Memory B cell (primary cell): ENCODE measurements at places on chromosomes 12 and 14.

DNA sequence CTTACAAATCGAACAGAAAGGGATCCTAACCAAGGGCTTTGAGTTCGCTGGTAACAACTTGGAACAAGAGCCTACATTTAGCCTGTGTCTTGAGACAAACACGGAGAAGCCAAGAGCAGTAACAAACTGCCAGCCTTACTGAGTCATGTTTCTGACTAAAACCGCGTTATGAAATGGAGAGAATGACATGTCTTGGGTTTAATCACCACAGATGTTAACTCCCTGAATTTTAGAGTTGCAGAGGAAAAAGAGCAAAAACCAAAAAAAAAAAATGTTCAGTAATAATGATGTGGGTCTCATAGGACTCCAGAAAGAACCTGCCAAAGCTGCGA lies 1.0 kb downstream of the BLTP3B start:
- no peak for DNase-seq

DNA sequence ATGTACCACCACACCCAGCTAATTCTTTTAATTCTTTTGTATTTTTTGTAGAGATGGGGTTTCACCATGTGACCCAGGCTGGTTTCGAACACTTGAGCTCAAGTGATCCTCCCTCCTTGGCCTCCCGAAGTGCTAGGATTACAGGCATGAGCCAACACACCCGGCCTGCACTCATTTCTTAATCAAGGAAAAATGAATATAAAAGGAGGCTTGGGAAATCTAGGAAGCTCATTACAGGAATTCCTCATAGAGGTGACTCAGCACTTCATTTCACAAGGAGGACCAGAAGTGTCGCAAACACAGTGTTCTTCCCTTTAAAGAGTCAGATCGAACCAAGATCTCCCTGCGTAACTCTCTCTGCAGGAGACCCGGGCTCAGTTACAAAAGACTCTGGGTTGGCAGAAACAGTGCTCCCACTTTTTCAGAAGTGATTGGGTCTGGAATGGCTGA lies 30.3 kb downstream of the NFKBIA start:
- DNase-seq, result no peak

DNA sequence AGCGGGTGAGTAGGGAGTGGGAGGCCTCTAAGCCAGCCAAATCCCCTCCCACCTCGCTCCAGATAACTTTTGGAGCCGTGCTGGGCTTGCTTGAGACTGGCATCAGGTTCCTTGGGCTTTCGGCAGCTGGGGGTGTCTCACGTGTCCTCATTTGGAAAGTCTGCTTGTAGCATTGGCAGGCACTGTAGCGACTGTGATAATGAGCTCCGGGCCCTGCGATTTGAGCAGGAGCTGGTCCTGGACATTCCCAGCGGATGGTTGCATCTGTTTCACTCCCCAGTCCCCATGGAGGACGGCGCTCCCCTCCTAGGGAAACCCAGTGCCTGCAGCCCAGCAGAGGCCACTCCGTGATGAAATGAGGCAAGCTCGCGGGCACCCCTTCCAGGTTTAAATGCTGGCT lies 49.4 kb downstream of the DGLUCY start:
- DNase-seq, result no peak

GRCh38 chr12:104622928-104623327 lies 166.2 kb downstream of the CHST11 start:
- no peak for DNase-seq

DNA sequence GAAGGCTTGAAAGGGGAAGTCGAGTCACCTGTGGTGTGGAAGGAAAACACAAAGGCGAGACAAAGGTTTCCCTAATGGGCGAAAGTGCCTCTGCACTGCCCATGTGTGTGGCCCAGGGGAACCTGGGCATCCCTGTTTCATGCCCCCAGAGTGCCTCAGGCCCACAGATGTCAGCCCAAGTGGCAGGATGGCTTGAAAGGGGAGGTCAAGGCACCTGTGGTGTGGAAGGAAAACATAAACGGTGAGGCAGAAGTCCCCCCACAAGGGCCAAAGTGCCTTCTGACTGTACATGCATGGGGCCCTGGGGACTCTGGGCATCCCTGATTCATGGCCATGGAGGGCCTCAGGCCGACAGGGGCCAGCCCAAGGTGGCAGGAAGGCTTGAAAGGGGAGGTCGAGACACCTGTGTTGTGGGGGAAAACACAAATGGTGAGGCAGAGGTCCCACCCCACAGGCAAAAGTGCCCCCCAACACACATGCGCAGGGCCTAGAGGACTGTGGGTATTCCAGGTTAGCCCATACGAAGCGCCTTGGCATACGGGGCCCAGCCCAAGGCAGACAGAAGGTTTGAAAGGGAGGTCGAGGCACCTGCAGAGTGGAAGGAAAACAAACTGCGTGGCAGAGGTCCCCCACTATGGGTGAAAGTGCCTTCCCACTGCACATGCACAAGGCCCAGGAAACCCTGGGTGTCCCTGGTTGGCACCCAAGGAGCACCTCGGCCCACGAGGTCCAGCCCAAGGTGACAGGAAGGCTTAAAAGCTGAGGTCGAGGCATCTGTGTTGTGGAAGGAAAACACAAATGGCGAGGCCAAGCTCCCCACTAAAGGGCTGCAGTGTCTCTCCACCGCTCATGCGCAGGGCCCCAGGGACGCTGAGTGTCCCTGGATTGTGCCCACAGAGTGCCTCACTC lies 382.3 kb downstream of the ALG10 start:
- DNase-seq, result no peak

- no peak for DNase-seq
Observed at GRCh38 chr12:27966870-27967269, 5.7 kb downstream of the PTHLH start.

GRCh38 chr12:46442239-46442638 lies 69.7 kb upstream of the SLC38A2 start:
- DNase-seq, result no peak

- peak; percentile 63 for DNase-seq
Observed at GRCh38 chr12:31117203-31118011, 43.7 kb downstream of the DDX11 start.

DNA sequence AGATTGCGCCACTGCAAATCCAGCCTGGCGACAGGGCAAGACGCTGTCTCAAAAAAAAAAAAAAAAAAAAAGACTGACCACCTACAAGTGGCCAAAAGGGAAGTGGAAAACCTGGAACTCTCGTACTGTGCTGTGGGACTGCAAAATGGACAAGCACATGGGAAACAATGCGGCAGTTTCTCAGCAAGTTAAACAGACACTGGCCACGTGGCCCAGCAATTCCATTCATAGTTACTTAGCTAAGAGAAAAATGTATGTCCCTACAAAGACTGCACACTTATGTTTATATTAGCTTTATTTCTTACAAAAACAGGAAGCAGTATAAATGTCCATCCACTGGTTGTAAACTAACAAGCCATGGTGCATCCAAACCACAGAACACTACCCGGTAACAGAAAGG lies 5.6 kb downstream of the CHFR start:
- DNase-seq, result no peak

DNA sequence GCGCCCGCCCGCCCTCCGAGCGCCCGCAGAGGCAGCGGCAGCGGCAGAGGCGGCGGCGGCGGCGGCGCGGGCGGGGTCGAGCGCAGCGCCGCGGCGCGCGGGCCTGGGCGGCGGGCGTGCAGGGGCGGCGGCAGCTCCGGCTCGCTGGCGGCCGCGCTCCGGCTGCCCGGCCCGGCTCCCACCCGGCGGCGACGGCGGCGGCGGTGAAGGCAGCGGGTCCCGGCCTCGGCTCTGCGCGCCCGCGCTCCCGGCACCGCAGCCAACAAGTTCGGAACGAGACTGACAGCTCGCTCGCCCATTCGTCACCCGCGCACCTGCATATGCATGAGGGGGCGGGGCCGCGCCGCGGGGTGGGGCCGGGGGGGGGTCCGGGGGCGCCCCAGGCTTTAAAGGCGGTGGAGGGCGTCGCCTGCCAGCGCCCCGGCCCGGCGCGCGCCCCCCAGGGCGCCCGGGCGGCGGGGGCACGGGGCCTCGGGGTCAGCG lies at the start of gene JAG2:
Gene JAG2 (minus strand): TSS at position 281 of the 483 bp plus-strand sequence. CDS start 356 bp downstream, outside the sequence.
- DNase-seq, result no peak

DNA sequence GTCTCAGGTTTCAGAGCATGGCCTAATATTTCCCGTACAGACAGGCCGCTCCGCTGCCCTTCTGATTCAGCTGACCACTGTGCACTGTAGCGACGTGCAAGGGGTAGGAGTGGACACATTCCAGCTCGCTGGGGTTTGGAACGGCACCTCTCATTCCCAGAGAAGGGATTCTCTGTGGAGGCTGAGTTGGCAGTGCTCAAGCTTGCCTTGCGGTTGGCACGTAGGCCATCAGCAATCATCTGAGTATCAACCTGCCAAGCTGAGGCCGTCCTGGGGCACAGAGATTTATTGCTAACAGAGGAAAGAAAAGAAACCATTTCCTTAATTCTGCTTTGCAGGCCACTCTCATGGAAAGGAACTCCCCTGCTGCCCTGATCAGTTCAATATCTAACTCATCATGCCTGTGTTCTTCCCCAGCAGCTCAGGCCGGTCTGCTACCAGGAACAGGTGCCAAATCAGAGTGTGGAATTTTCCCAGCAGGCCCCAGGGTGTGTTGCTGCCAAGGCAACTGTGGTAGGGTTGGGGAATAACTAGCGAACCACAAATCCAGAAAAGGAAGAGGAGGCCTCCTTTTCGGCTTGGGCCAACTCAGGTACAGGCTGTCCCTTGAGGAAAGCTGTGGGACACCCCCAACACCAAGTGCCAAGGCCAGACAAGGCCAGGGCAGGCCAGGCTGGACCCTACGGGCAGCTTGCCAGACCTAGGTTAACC lies 92.5 kb downstream of the SSPN start:
- no peak for DNase-seq

GRCh38 chr12:79114896-79115295 lies 250.3 kb downstream of the SYT1 start:
- no peak for DNase-seq

- no peak for DNase-seq
Observed at GRCh38 chr12:67222302-67222701, 46.9 kb upstream of the CAND1 start.

DNA sequence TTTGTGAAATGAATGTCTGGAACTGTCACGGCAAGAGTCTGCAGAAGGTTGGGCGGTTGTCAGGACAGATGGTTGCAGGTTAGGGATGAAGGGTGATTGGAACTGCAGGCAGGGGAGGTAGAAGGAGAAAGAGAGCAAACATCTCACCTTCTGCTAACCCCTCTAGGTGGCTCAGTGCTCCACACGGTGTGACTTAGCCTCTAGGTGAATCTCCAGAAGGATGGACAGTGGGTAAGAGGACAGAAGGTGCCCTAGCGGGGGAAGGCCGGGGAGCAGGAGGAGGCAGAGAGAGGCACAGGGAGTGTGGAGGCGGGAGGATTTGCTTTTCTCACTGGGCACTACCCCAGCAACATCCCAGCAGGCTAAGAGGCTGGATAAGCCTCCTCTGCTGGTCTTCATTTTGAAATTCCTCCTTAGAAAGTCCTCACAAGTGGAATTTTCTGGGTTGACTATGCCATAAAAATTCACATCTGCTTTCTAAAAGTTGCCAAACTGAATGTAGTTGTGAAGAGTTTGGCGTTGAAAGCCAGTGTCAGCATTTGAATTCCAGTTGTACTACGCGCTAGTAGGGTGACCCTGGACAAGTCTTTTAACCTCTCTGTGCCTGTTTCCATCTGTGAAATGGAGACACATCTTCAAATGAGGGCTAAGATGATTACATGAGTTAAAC lies 10.7 kb upstream of the GPR68 start:
- no peak for DNase-seq

- DNase-seq, result no peak
Observed at GRCh38 chr12:92226071-92226661, 80.5 kb upstream of the BTG1 start.

DNA sequence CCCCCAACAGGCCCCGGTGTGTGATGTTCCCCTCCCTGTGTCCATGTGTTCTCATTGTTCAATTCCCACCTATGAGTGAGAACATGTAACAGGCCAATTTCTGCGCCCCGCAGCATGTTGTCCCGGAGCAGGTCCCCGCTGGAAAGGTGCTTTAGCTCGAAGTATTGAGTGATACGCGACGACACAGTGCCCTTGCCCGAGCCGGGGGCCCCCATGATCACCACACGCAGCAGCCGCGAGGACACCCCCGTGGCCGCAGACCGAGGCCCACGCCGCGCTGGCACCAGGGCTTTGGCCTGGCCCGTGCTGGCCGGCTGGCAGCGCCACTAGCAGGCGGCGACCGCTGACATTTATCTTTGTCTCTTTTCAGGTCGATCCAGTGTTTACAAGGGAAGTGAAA lies 91.7 kb downstream of the GLT1D1 start:
- DNase-seq, result no peak

- DNase-seq, result no peak
Observed at GRCh38 chr12:111434049-111434448, 28.3 kb downstream of the SH2B3 start.

DNA sequence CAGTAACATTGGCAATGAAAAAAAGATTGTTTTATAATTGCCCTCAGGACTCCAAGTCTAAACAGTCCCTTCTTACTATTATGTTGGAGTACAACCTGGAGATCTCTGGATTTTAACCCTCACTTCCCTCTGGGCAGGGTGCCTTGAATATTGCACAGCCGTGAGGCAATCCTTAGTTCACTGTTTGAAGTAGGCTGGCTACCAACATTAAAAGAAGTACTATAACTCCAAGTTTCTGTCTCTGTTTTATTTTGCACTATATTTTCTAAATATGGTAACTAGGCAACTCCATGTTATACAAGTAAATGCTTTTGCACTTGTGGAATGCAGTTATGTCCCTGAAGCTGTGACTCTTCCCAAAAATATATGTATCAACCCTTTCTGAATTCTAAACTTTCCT lies 490.7 kb downstream of the EGLN3 start:
- DNase-seq, result no peak

- no peak for DNase-seq
Observed at GRCh38 chr12:99121546-99121945, 476.5 kb downstream of the APAF1 start.

DNA sequence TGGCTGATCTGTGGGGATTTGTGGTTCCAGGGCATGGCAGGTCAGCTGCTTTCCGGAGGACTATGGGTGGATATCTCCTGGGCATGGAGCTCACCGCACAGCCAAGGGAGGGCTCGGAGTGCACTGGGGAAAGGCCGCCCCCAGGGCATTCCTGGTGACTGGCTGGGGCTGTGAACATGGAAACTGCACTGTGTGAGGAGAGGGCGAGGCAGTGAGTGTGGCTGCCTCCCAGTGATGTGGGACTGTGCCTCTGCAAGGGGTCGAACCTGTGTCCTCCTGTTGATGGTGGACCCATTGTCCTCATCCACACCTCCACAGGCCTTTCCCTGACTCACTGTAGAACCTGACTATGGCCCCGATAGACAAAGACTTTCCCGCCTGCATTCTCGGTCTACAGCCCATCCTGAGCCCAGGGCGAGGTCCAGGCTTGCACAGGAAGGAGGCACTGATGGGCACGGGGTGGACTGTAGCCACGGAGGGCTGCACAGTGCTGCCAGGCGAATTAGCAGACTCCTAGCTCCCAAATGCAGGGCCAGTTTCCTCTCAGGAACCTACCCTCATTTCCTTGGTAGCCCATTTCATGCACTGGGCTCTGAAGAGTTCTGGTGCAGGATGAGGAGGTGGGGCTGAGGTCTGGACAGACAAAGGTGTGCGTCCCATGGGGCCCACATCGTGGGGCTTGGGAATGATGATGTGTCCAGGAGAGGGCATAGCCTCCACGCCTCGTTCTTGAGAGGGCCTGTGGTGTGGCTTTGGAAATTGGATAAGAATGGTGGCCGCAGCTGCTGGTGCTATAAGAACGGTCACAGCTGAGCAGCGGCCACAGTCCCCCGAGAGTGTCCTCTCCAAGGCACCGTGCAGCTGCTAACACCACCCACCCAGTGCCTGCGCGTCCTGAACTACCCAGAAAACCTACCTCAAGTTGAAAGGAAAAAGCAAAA lies 415.1 kb downstream of the TMEM121 start:
- DNase-seq, result no peak
